ENCODE measurements at places on chromosomes 5 and 9. TPM values are rescaled to one million over a fixed set of nuclear protein-coding genes. Genes with fewer than 3 reads are reported as not detected.

PRELID2 gene
- 17.5 TPM for total RNA-seq

DNA sequence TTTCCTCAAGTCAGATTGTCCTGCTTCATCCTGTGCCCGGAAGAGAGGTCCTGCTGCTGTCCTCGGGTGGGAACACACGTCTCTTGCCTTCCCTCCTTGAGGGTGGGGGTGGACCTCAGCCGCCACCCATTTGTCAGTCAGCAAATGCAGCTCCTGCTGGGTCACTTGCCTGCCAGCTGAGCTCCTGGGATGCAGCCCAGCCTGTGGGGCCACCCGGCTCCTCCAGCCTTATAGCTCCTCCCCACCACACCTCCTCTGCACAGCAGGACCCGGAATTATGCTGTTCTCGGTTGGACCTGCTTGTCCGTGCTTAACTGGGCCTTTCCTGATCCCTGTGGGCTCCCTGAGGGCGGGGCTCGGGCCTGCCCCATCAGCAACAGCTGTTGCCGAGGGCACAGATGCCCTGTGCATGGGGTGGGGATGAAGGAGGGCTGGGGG, 52.7 kb downstream of the RXRA start:
- DNase-seq = peak; percentile 88

KDM3B gene
- 34.9 TPM for total RNA-seq

DNA sequence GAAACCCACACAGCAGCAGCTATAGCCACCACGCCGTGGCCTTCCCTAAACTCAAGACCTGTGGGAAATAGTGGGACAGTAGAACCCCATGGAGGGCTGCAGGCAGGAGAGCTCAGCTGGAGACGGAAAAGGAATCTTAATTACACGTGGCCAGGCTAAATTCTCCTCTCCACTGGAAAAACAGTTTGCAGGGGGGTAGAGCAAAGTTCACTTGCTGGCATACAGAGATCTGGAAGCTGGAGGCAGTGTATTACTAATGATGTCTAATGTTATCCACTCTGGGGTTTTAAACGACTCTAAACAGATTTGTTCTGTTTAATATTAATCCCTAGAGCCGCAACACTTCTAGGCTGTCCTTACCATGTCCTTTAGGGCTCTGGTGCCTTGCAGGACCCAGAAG, 257.1 kb downstream of the SAXO1 start:
- DNase-seq = no peak

GRCh38 chr9:105979290-105979689, 284.9 kb downstream of the TMEM38B start:
- DNase-seq = no peak

SHC3 gene
- 2.3 TPM for total RNA-seq

NSG2 gene
- total RNA-seq = not detected

VPS13A gene
- 11.8 TPM for total RNA-seq

- DNase-seq = no peak
Observed at GRCh38 chr5:79605560-79605959, 6.7 kb upstream of the TENT2 start.

GRCh38 chr9:13513716-13514444, 234.4 kb upstream of the MPDZ start:
- peak; percentile 66 for DNase-seq

DNA sequence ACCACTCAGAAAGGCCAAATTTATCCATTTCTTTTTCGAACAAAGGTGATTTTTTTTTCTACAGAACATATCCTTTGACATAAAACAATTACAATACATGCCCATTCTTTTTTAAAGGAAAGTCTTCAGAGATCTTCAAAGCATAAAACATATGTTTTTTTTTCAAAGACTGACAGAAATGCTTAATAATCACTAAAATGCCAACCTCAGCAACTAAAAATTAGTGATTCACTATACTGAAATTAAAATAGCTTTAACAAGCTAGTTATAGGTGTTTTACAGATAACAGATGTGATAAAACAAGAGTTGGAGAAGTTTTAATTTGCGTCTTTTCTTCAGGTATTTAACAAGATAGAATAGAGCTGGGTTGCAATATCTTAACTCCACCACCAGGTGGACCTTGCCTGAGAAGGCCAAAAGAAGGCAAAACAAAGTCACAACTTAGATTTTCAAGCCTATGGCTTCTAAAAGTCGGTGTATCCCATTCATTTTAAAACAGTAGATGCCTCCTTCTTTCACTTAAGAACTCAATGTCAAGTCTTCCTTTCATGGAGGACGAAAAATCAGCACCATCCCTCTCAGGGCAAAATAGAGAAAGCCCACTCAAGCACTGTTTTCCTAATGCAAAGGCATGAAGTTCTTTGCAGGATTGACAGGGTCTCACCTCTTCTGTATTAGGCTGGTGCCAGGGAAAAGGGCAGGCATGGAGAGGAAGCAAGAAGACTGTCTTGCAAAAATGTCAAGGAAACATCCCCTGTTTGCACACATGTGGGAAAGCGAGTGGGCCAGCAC, 31.1 kb upstream of the CPLX2 start:
- DNase-seq = no peak

- no peak for DNase-seq
Observed at GRCh38 chr5:14086261-14086660, 56.9 kb upstream of the TRIO start.

DNA sequence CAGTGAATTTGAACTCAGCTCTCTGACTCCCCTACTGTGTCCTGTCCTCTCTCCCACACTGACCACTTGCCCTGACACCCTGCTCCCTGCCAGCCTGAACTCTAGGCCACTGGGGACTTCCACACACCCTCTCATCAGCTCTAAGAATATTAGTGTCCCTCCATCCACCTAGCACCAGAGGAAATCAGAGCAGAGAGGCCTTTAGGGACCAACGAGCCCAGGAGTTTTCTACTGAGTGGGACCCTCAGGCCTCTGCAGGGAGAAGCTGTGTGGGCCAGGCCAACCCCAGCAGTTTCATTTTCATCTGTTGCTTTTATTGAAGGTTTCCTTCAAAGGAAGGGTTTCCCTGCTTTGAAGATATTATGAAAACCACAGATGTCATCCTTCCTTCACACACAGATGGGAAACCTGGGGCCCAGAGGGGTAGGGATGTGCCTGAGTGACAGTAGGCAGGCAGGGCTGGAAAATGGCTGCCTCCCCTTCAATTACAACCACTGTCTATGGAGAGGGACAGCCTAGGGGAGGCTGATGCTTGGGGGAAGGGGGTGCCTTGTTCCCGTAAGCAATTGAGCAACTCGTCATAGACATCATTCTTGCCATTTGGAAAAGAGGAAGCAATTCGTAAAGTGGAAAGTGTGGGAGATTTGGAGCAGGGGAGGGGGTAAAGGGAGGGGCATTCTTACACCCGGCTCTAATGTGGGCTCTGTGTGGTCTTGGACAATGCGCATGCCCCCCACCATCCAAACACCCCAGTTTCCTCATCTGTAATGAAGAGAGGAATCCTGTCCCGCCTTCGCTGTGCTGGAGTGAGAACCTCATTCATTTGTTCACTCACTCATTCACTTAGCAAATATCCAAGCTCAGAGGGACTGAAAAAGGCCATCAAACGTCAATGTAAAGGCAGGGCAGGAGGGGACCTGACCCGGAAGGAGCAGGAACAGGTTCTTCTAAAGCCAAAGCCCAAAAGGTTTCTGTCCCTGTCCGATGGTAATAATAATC, 3.9 kb downstream of the GLIPR2 start:
- DNase-seq = no peak

DNA sequence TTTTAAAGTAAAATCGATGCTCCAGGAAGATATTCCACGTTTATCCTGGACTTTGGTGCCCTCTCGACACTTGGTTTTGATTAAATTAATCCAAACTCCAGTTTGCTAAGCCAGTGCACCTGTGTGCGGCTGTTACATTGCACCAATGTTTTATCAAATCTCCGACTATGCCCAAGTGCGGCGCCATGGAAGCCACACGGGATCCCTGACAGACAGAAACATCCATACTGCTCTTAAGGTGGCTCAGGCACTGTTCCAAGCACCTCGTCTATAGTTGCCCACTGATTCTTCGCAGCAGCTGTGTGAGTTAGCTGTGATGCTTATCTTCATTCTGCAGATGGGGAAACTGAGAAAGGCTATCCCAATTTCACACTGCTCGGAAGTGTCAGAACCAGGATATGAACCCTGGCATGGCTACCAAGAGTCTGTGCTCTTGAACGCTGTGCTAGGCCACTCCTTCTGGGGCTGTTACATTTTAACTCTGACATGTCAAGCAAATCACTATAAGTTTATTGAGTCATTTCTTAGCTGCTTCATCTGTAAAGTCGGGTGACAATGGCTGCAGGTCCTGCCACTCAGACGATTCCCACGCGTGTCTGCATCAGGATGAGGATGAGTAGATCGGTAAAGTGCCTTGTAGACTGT, 113.0 kb downstream of the ADAMTS2 start:
- no peak for DNase-seq

- DNase-seq = no peak
Observed at GRCh38 chr9:116409129-116409528, 255.5 kb downstream of the PAPPA start.

ZDHHC11 gene
- 3.6 TPM for total RNA-seq

DNA sequence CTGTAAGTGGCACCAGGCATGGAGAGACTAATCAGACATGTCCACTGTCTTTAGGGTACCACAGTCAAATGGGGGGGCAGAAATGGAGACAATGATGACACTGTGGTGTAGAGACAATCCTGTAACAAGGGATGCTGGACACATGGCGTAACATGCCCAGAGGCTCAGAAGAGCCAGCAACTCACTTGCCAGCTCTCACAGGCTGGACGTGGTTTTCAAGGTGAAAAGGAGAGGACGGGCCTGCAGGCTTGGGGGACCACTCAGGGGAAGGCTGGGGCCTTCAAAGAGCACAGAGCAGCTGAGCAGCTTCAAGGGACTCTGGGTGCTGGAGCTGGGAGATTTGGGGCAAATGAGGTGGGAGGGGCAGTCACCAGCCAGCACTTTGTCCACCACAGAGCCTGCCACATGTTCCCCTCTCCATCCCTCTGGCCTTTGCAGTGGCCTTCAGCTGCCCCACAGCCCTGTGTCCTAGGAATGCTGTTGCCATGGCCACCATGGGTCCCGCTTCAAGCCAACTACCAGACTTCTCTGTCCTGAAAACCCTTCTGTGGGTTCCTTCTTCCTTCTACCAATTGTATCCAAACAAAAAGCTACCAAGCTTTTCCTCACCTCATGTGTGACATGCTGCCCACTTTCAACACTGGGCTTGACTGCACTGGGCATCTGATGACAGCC, 140.4 kb downstream of the GABBR2 start:
- no peak for DNase-seq

GRCh38 chr5:16507716-16508115, 42.1 kb upstream of the ZNF622 start:
- DNase-seq = no peak

DNA sequence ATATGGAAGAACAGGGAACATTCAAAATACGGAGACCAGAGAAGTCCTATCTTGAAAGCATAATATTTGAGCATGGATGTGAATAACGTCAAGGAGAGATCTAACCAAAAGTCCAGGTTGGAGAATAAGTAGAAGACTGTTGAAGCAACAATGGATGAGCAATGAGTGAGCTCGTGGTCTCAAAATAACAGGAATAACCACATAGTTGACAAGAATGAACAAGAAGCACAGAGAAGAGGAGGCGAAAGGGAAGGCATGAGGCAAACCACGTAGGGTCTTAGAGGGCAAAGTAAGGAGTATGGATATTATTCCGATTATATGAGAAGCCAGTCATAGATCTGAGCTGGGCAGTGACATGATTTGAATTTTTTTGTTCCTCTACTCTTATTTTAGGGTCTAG, 710.2 kb downstream of the BRINP1 start:
- DNase-seq = no peak

DNA sequence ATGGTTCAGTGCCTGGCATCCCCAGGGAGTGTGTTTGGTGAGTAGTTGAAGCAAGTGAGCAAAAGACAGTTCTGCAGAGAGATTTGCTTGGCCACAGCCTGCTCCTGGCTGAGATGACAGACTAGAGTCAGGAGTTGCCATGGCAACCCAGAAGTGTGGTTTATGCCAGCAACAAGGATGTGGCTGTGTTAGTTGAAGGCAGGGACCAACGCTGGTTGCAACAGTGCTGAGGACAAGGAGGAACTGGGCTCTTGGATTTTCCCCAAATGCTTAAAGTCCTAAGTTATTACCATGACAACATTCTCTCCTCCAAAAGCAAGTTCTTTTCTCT, 2.7 kb downstream of the NXNL2 start:
- peak; percentile 78 for DNase-seq

GRCh38 chr5:142024771-142025304, 12.0 kb upstream of the GNPDA1 start:
- peak; percentile 89 for DNase-seq

BBLN gene
- 122 TPM for total RNA-seq

GRCh38 chr5:170603578-170604565, 100.1 kb downstream of the KCNIP1 start:
- DNase-seq = peak; percentile 70

DNA sequence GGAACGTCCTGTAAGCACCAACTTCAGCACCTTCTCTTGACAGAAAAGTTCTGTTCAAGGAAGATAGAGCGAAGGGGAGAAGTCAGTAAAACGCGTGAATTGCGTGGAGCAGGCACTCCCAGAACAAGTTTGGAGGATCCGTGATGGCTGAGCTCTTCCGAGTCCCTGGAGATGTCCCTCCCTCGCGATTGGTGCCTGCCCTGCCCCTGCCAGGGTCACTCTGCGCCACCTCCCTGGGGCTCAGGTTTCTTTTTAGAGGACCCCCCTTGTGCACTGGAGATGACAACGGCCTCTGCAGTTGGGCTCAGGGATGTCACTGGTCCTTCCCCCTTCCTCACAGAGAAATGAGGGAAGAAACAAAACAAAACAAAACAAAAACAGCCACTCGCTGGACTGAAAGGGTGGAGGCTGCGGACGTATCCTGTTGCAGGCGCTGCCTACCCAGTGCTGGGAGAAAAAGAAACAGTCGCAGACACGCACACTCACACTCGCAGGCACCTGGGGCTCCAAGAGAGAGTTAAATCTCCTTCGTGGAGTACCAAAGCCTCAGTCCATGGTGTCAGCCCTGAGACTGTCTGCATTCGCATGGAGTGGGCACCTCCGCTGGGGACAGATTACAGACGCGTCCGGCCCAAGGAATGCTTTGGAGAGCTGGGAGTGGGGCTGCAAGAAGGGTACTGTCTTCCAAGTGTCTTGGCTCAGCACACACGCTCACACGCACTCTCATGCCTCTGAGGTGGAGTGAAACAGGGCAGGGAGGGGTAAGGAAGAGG, 512.7 kb downstream of the SLCO4C1 start:
- DNase-seq = no peak

- no peak for DNase-seq
Observed at GRCh38 chr5:157219491-157220271, 39.0 kb downstream of the ITK start.

Measured in Daoy (cell line).